ENCODE measurements at places on chromosomes 4 and X.

DNA sequence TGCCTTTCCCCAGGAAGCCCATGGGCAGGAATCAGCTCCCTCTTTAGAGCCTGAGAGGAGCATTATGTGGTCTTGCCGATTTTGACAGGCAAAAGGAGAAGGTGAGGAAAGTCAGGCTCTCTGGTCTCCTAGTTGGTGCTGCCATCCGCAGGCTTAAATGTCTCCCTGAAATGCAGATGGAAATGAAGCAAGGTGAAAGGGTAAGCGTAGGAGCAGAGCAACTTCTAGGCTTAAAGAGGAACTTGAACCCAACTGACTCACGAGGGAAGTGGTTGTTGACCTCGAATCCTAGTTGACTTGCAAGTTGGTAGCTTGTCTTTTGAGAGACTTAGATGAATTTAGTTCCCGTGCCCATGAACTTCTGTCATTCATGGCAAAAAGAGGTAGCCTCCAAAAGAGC is 205.9 kb downstream of the PTTG2 start:
- DNase-seq, result no peak

- DNase-seq, result no peak
These were observed 134.1 kb upstream of the MAP3K15 start for GRCh38 chrX:19649226-19649995.

DNA sequence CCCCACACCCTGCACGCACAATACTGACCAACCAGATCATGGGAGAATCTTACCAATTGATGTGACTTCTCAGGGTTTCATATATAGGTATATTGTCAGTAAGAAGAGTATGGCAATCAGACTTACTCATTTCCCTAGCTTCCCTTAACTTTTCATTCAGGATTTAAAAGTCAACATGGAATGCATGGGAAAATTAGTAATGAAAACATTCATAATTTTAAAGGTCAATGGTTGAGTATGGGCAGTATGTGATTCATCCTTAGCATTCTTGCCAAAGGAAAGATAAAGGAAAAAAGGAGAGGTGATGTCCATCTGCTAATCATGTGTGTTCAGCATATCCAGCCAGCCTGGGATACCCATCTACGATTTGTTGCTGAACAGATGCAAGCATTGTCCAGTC is 4.0 kb downstream of the DIPK2B start:
- no peak for DNase-seq

- DNase-seq, result no peak
These were observed 83.9 kb downstream of the ARHGAP10 start for GRCh38 chr4:147815741-147816140.

DNA sequence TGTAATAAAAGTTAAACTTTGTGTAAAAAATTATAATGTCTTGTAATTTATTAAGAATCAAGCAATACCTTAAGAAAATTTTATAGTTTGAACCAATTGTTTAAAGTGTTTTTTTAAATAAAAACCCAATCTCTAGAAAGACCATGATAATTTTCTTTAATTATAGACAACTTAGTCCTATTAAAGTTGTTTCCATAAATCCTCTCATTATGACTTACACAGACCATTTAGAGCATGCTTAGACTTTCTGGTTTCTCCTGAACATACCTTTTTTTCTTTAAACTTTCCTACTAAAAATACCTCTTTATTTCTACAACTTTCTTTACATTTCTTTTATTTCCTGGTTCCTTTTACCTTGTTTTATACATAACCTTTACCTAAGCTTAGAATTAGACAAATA is 837.4 kb downstream of the PCDH19 start:
- DNase-seq, result no peak

DNA sequence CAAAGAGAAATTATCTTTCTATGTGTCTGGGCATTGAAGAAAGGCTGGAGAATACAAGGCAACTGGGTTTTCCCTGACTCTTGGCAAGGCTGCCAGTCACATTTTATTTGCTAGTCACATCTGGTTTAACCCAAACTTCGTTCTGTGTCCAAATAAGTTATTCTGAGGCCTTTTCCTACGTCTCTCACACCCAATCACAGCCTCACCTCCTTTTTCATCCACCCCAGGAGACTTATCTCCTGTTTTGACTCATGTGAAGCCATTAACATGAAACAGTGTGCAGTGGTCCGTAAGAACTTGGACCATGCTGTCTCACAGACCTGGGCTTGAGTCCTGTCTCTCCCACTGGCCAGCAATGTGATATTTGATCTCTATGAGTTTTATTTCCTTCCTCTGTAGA is 59.3 kb downstream of the CNGA2 start:
- DNase-seq, result no peak

DNA sequence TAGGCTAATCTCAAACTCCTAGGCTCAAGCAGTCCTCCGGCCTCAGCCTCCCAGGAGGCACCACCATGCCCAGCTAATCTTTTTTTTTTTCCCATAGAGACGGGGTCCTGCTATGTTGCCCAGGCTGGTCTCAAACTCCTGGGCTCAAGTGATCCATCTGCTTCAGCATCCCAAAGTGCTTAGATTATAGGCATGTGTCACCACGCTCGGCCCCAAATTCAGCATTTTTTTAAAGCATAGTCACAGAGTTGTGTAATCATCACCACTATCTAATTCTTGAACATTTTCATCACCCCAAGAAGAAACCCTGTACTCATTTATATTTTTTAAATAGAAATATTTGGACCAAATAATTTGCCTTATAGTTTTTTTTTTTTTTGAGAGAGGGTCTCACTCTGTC is 10.3 kb downstream of the CENPI start:
- no peak for DNase-seq

GRCh38 chrX:129572422-129572821 is 32.4 kb downstream of the OCRL start:
- DNase-seq, result no peak

DNA sequence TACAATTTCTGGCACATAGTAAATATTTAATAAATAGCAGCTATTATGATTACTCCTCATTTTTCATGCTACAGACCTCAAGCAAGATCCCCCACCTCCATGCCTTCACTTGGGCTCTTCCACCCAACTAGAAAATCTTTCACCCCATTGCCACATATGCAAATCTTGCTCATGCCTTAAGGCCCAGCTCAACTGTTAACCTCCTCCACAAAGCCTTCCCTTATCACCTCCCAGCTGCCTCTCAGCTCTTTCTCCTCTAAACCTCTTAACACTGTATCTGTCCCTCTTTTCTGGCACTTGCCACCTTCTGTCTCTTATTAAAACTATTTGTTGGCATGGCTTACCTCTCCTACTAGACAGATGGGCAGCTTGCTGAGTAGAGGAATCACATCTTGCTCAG is 51.5 kb downstream of the PJA1 start:
- no peak for DNase-seq

- DNase-seq, result no peak
These were observed 10.5 kb downstream of the PRKG2 start for GRCh38 chr4:81204571-81204970.

DNA sequence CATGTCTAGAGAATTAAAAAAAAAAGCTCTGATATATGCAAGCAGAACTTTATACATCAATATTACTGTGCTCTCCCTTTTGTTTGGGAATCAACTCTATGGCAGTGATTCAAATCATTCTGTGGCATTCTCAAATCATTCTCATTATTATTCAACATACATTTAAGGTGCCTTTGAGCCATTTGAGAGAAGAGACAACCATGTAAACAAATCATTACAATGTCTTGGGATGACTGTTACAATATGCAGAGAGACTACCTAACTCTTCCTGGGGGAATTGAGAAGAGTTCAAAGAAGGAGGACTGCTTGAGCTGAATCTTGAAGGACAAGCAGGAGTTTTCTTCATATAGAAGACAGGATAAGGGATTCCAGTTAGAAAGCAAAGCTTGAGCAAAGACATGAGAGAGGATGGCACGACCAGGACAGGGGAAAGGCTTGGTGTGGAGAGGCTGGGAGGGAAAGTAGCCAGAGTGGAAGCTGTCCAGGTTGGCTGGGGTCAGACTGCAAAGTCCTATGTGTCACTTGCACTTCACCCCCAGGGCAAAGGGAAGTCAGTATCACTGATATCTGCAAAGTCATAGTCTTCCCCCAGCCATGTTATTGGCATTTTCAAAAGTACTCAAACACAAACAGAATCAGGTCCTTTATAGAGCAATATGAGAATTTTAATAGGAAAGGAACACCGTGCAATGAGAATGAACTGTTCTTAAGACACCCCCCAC is 9.0 kb downstream of the SEC24D start:
- no peak for DNase-seq

DNA sequence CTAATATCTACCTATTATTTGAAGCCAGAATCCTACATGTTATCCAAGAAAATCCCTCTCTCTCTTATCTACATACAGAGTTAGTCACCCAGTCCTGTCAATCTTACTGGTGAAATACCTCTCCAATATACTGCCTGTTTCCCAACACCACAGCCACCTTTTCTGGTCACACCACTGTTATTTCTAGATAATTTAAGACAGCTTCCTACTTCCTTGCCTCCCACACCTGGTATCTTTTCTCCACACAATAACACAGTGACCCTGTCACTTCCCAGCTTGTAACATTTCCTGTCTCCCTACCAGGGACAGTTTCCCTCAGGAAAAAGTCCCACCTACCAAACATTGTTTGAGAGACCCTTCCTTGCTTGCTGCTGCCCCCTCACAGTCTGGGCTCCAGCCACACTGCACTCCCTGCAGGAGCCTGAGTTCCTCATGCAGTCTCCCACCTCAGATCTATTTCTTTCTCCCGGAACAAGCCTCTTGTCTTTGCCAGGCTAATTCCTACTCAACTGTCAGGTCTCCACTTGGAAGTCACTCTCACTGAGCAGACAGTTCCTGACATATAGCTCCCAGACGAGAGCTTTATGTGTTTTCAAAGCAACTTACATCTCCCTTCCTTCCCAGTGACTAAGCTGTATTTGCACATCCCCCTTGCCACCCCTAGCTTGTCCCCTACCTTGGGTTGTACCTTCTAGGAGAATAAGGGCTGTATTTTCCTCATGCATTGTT is 73.6 kb upstream of the QRFPR start:
- DNase-seq, result no peak

GRCh38 chrX:24902806-24903205 is 113.0 kb downstream of the ARX start:
- no peak for DNase-seq

- no peak for DNase-seq
These were observed 12.7 kb downstream of the ACOX3 start for GRCh38 chr4:8427761-8428287.

Measured in left colon (tissue), 2 donors.